Activated CD4-positive, alpha-beta T cell treated with anti-CD3 and anti-CD28 coated beads, Interleukin-2, amount 50 U/mL, for 24 hours (primary cell): ENCODE measurements at places on chromosomes 2 and 18.

- no peak for DNase-seq
These were observed 13.3 kb upstream of the GALM start for GRCh38 chr2:38652431-38653273.

DNA sequence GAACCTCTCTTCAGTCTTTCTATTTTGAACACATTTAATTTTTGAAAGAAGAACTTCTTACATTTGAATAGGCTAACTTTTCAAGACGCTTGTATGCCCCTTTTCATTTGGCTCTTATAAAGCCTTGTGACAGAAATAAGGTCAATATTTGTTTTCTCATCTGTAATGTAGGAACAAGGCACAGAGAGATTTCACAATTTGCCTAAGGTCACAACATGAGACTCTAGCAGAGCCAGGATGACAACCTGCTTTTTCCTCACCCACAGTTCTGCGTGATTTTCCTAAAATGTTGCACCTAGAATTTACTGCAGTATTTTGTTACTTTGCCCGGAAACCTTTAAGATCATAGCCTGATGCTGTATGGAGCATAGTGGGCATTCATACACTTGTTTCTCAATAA, 67.4 kb downstream of the TXNL1 start:
- DNase-seq: no peak

GRCh38 chr2:29920631-29921559, 491 bp downstream of the ALK start:
- no peak for DNase-seq

DNA sequence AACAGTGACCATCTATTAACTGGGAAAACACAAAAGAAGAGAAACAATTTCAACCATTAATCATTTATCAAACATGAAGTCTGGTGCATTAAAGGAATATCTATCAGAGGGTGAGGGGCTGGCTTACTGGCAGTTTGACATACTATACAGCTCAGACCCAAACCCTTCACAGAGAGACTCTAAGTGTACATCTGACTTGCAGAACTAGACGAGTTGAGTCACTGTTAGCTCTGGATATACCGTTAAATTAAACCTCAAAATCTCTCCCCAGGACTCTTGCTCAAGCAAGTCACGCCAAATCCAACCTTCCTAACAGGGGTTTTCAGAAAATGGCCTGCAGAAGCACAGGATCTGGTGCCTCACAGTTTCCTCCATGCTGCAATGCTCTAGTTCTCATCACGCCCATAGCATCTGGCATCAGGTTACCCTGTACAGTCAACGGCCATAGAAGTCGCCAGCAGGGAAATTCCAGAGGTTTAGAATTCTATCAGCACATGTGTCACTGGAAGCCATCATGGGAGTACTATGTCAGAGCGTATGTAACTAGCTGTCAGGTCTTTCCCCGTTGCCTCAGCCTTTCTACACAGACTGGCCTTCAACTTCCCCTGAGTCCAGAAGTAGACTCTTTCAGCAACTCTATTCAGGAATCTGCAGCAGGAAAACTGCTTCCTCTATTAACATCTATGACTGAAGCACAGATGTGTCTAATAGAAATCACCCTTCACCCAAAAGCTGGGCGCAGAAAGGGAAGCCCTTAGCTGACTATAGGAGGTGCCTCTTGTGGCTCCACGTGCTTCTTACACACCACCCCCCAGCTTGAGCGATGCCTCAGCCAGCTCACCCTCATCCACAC, 9.3 kb downstream of the TGOLN2 start:
- no peak for DNase-seq

DNA sequence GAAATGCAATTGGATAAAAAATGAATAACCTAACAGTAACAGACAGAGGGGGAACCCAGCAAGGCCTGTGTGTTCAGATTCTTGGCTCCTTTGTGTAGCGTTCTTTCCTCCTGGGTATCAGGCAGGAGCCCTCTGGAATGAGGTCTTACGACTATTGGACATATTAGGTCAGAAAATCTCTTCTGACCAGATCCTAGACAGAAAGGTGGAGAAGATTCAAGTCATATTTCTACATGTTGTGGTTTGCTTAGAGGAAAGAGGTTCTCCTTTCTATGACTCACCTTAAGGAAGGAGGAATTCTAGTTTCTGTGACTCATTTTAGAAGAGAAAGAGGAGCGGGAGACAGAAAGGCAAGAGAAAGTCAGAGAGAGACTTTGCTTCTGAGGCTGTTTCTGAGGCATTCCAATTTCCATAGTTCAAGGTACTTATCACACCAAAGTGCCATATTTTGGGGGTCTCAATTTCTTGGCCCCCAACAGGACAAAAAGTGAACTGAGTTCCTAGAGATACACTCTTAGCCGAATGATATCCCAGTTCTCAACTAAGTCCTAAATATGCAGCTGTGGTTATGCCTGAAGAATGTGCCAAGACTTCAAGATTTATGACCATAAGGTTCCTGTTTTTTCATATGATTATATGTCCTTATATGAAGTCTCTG, 618.6 kb downstream of the ZEB2 start:
- no peak for DNase-seq
